Stimulated activated CD4-positive, alpha-beta T cell treated with anti-CD3 and anti-CD28 coated beads, Interleukin-2, amount 100 ng/mL, for 4 hours (primary cell): ENCODE measurements at places on chromosomes 16 and 17.

DNA sequence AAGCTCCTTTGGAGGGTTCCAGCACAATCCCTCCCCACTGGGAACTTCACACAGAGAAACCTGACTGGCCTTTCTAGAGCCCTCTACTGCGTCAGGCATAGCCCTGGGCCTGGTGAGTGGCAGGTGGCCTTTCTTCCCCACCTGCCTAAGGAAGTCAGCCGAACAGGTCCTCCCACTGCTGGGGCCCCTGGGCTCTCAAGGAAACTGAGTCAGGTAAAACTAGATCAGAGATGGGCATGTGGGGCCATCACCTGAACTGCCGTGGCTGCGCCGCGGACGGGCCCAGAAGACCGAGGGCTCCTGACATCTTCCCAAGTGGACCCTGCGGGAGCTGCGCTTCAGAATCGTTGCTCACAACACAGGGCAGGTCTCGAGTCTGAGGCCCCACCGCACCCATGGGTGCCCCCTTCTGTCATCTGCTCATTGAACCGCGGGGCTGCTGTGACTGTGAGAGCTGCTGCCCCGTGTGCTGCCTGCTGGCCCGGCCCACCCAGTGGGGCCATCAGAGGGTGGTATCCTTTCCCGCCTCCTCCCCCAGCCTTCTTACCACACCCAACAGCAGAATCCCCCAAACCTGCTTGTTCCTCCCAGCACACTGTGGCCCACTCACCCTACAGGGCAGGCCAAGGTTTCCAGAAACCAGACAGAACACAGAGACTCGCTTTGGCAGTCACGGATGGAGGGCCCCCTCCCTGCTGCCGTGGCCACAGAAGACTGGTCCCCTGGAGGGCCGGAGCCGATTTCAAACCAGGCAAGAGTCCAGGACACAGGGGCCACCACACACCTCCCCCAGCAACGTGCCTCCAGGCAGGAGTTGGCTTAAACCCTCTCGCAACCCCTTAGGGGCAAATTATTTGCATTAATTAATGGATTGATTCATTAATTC lies 81.1 kb downstream of the TBC1D16 start:
- no peak for DNase-seq

GRCh38 chr16:55039511-55039910 lies 108.8 kb downstream of the IRX5 start:
- DNase-seq: no peak

- peak; percentile 57 for DNase-seq
Observed at GRCh38 chr17:47205419-47205963, 3.7 kb upstream of the MYL4 start.

DNA sequence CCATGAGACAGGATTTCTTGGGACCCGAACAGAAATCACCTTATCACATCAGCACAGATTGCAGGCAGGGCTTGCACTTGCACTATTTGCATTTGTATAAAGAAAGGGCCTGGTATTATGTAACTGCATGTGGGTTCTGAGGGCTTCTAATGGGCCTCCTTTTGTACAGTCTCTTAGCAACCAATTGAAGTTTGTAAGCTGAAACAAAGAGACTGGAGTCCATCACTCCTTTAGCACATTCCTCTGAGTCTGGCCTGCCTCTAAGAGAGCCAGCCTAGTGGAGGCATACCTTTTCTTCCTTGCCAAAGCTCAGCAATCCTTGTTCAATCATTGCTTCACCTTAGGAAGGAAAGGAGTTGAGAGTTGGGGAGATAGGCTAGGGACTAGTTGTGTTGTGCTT lies 387.1 kb downstream of the XYLT1 start:
- DNase-seq: no peak

DNA sequence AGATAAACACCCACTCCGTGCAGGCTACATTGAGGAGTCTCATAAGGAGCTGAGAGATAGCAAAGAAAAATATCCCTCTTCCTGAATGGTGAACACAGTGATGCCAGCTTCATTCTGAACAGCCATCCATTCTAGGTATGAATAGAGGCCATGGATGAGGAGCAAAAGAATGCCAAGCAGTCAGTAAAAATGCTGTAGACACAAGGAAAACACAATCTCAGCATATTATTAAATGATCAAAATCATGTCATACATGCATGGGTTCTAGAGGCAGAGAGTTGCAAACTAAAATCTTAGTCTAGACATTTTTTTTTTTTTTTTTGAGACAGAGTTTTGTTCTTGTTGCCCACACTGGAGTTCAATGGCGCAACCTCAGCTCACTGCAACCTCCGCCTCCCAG lies 313.0 kb downstream of the SOX9 start:
- no peak for DNase-seq

DNA sequence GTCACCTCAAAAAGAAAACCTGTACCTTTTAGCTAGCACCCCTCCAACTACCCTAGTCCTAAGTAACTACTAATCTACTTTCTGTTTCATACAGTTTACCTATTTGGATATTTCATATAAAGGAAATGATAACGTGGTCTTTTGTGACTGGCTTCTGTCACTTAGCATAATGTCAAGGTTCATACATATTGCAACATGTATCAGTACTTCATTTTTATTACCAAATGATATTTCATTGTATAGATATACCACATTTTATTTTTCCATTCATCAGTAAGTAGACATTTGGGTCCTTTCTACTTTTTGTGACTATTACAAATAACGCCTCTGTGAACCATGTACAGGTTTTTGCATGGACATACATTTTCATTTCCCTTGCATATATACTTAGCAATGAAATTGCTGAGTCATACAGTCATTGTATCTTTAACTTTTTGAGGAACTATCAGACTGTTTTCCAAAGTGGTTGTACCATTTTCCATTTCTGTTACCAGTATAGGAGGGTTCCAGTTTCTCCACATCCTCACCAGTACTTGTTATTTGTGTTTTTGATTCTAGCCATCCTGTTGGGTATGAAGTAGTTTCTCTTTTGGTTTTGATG lies 23.7 kb downstream of the MOSMO start:
- DNase-seq: no peak

GRCh38 chr17:81980122-81980521 lies 2.7 kb downstream of the ASPSCR1 start:
- no peak for DNase-seq

DNA sequence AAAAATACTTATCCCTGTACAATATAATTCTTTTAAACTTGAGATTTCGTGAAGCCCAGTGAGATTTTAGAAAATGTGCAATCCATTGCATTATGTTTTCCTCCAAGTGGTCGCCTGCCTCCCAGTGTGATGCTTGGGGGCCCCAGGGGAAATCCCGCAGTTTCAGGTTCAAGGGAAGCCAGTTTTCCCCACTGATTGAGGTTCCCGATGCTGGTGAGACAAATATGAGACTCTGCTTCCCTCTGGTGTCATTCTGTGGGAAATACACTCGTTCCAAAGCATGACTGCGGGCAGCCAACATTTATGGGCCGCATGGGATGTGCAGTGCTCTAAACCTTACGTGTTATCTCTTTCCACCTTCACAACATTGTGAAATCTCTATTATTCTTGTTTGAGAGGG lies 200.8 kb downstream of the PRKCB start:
- peak; percentile 15 for DNase-seq

GRCh38 chr16:10937068-10937859 lies 5.0 kb downstream of the DEXI start:
- no peak for DNase-seq

- no peak for DNase-seq
Observed at GRCh38 chr16:84498859-84499620, 5.4 kb downstream of the MEAK7 start.

DNA sequence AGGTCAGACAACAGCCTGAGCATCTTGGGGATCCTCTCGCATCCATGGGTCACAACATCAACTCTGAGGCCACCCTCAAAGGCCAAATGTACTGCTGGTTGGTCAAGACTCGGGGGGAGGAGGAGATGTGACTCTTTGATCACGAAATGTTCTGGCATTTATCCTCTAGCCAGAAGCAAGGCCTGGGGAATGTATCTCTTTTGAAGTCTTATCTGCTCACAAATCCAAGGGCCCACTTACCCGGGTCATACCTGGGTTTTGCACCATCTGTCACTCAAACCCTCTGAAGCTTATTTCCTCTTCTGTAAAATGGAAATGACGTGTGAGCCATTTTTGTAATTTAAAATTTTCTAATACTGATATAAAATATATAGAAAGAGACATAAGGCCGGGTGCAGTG lies 13.2 kb downstream of the CA7 start:
- DNase-seq: no peak
